ENCODE measurements at places on chromosomes 1 and 21. TPM values are rescaled to one million over a fixed set of nuclear protein-coding genes. Genes with fewer than 3 reads are reported as not detected.

The SLC1A7 gene
- not detected for total RNA-seq

The NME7 gene
- 26.3 TPM for total RNA-seq

The ASPM gene
- total RNA-seq, result 0.21 TPM

The OR2L13 gene
- total RNA-seq, result not detected

The GNAT2 gene
- not detected for total RNA-seq

The KAZN gene
- total RNA-seq, result 27.1 TPM

The GPR61 gene
- under 0.01 TPM for total RNA-seq

The SAMSN1 gene
- not detected for total RNA-seq

The LRRC38 gene
- total RNA-seq, result not detected

The NKAIN1 gene
- total RNA-seq, result not detected

The CRYBG2 gene
- 55.7 TPM for total RNA-seq

The TRNP1 gene
- total RNA-seq, result 10.7 TPM

The A3GALT2 gene
- total RNA-seq, result not detected

The KRTAP19-3 gene
- not detected for total RNA-seq

The NTNG1 gene
- 5.1 TPM for total RNA-seq

The ZFP69 gene
- 4.6 TPM for total RNA-seq

The IARS2 gene
- total RNA-seq, result 124 TPM

The PFDN2 gene
- total RNA-seq, result 88.4 TPM

The OR2G6 gene
- total RNA-seq, result not detected

The MAP1LC3C gene
- total RNA-seq, result not detected

The SELP gene
- total RNA-seq, result not detected

The CLCA4 gene
- 26.7 TPM for total RNA-seq

The NSUN4 gene
- total RNA-seq, result 27.1 TPM

The DIO1 gene
- not detected for total RNA-seq

The GBP6 gene
- 82.7 TPM for total RNA-seq

The RBM11 gene
- 0.34 TPM for total RNA-seq

The MNDA gene
- not detected for total RNA-seq

The ETV3L gene
- total RNA-seq, result not detected

The CD34 gene
- not detected for total RNA-seq

The ZNF695 gene
- total RNA-seq, result 0.21 TPM

The RPF1 gene
- 41.0 TPM for total RNA-seq

The OR6N1 gene
- not detected for total RNA-seq

The ANKRD45 gene
- total RNA-seq, result 0.28 TPM

The APP gene
- total RNA-seq, result 2,176 TPM

The LCE2C gene
- not detected for total RNA-seq

The LCE1A gene
- total RNA-seq, result not detected

The CD48 gene
- not detected for total RNA-seq

The HSD3B2 gene
- not detected for total RNA-seq

The TNFRSF8 gene
- not detected for total RNA-seq

The TDRKH gene
- 7.9 TPM for total RNA-seq

The NOS1AP gene
- total RNA-seq, result under 0.01 TPM

The OR2T12 gene
- total RNA-seq, result not detected

The SPATA17 gene
- total RNA-seq, result 0.34 TPM

The IL20 gene
- 0.43 TPM for total RNA-seq

The CYP4A22 gene
- total RNA-seq, result not detected

The LRRC3 gene
- 0.34 TPM for total RNA-seq

The GPR25 gene
- total RNA-seq, result not detected

Measured in nasal cavity respiratory epithelium epithelial cell of viscerocranial mucosa (primary cell).